ENCODE measurements at places on chromosomes 6 and 20.

DNA sequence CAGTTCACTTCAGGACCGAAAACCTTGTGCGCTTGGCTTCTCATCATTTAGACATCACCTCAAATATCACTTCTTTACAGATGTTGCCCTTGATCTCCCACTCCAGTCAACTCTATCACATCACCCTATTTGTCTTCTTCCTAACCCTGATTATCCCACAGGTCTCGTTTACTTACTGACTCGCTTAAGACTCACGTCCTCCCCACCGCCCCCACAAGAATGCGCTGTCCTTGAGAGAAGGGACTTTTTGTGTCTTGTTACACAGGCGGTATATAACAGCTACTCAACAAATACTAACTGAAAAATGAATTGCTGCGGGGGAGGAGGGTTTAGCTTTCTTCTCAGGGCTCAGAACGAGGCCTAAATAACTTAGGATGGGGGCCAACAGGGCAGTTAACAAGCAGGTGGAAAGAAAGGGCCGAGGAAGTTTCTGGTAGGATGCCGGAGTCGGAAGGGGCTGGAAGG is 527 bp downstream of the TOMM34 start:
- no peak for DNase-seq

DNA sequence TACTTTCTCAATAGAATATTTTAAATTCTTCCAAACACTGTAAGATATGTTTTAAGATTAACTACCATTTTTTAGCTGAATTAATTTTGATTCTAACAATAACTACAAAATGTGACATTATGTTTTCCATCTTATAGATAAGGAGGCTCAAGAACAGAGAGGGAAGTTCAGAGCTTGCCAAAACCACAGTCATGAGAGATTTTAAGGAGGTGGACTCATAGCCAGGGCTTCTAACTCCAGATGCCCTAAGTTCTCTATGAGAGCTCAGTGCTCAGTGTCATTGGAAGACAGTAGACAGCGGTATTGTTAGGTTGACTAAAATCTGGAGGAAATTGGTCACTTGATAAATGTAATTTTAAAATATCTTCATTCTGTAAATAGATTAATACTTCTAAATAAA is 144.2 kb downstream of the PACRG start:
- DNase-seq: no peak

GRCh38 chr6:15086348-15087158 is 159.3 kb upstream of the JARID2 start:
- no peak for DNase-seq

- no peak for DNase-seq
Measured at GRCh38 chr6:149147938-149148718, 169.4 kb upstream of the TAB2 start.

DNA sequence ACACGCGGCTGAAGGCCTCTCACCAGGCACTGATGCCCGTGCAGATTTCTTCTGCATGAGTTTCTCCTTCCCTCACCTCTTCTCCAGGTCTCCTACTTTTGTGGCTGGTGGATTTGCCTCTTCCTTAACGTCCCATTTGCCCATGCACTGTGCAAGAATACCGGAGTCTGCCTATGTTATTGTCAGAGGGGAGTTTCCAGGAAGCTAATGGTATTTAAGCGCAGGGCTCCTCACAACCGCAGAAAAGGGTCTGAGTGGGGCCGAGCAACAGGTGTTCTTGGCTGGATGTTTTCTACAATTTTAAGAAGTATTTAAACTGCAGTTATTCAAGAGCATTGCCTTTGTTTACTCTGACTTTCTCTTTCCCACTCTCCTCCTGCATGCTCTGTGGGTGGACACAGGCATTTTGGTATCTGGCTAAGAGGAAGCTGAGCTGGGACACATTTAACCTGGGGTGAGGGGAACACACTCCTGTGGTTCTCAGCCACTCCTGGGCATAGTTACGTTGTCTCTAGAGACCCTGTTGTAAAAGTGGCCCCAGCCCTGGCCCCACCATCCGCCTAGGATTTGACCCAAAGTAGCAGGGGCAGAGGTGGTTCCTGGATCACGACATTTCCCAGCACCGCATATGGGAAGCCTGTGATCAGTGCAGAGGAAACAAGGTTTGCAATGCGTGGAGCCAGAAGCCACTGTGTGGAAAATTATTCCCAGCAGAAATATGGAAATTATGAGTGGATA is 34.4 kb downstream of the GGTLC1 start:
- DNase-seq: no peak

GRCh38 chr6:6006428-6007365 is at the start of gene NRN1:
Gene NRN1 (minus strand): TSS chr6:6006925. CDS start chr6:6006749, 176 bp downstream.
- DNase-seq: no peak

- DNase-seq: no peak
Measured at GRCh38 chr6:149043476-149044130, 273.9 kb upstream of the TAB2 start.

GRCh38 chr6:52263709-52264540 is 19.6 kb upstream of the IL17F start:
- DNase-seq: peak; percentile 35

All from AG09309 (cell line).